ENCODE measurements at places on chromosomes 6 and 20.

DNA sequence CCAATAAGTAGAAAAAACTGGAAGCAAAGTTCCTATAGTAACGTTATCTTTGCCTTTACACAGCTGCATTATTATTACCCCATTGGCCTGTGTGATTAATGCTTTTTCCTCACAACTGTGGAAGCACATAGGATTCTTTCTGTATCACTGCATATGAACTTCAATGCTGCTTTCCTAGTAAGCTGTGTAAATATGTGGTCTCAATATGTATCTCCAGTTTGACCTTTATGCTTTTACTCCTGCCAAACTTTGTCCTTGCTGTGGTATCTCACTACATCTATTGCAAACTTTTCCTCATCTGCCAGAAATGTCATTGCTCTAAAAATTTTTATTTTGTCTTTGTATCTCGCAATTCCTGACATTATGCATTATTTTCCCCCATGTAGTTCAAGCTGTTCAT lies 168.6 kb downstream of the ZFAND3 start:
- DNase-seq = no peak

GRCh38 chr20:62793757-62794006 lies 2.6 kb upstream of the MRGBP start:
- DNase-seq = no peak

DNA sequence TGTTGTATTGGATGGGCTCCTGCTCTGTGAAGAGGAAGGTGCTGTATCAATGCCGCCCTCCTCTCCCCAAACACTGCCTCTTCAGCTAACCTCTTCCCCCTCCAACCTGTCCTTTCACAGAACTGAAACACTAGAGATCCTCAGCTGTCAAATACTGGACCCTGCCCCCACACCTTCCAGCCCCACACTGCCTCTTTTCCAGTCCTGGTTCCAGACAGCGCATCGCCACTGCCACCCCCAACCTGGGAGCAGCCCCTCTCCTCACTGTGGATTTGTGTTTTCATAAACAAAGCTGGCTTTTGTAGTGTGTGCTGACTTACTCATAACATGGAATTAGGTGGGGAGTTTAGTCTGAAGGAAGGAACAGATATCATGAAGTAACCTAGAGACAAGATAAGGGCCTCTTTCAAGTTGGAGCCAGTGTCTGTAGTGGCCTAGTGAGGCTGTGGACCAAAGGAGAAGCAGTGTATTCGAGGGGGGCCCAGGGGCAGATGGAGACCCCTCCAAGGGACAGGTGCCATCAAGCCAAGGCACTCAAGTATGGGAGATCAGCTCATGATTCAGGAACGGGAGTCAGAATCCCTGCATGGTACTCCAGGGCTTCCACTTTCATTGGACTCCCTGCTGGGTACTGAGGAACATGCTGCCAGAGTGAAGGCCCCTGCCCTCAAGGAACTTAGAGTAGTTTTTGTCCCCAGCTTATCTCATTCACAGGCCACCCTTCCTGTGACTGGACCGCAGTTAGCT lies 2.1 kb downstream of the SCUBE3 start:
- no peak for DNase-seq

DNA sequence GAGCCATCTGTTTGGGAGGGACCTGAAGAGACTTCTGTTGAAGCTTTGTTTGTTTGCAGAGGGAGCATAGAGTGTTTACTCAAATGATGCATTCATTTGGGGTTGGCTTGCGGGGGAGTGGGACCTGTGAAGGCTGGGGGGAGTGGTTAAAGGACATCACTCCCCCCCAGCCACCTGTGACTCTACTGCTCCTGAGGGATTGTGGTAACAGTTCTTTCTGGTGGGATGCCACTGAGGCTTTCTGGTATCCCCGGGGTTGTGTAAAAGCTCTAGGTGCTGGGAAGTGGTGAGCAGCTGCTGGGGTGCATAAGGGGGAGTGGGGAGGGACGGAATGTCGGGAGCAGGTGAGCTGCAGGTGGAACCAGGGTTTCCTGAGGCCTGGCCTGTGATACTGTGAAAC lies 239.2 kb upstream of the QKI start:
- no peak for DNase-seq

DNA sequence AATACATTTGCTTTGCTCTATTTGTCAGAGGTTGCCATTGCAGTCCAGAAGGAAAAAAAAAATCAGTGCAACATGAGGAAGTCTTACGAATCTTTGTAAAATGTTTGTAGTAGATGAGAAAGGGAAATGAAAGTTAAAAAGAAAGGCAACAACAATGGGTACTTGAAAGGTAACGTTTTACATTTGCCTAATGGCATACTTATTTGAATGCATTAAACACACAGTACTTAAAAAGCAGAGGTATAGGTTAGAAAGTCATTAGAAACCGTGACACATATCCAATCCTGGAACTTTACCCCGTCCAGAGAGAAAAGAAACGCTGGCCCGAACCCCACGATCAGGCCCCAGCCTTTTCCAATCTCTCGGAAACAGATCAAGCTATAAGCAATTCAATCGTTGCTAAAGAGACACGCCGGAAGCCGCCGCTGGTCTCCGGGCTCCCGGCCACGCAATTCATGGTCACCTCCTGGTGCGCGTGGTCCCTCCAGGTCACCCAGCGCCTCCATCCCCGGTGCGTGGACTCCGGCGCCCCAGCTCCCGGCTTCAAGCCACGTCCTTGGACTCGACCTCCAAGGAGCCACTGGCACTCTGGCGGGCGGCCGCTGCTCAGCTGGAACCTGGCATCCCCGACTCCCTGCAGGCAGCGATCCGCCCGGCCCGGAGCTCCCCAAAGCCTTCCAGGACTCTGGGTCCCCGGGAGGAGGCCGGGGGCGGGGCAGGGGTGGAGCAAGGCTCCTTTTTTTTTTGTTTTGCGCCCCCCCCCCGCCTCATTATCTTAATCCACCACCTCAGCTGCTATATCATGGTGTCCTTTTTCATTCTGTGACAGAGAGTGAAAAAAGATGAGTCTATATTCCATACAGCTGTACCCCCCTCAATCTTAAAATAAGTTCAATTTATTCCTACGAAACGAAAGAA lies at the start of gene SLC18B1:
TSS of gene SLC18B1 (minus strand) at position 687 of the 918 bp plus-strand sequence. CDS start at position 506, 181 bp downstream.
- peak; percentile 14 for DNase-seq

DNA sequence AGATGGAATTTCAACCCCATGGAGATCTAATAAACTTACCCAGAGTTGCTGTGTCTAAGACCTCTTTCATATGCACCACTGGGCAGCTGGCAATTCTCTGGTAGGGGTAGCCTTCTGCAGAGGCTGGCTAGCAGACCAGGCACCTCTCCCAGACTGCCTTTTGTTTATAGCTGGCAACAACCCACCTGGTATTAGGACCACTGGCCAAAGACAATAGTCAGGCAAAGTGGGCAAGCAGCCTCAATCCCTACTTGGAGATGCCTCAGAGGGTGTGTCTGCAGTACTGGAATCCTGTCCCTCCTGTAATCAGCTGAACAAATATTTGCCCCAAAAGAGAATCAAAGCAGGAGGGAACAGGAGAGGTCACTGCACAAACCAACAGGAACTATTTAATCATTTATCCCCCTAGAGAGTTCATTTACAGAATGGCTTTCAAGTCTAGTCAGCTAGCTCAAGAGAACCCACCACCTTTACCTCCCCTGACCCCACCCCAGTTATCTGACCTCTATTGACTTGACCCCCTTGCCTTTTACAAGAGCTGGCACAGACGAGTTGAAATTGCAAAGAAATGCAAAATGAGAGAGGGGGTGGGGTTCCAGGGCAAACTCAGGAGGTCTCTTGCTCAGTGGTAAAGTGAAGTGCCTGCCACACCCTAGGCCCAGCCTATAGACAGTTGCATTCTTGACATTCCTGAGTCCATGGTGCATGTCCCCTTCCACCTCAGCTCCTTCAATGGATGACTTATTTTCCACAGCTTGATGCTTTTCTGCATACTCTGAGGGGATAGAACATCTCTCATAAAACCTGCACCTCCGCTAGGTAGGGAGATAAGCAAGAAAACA lies 2.8 kb downstream of the BCL2L1 start:
- no peak for DNase-seq

DNA sequence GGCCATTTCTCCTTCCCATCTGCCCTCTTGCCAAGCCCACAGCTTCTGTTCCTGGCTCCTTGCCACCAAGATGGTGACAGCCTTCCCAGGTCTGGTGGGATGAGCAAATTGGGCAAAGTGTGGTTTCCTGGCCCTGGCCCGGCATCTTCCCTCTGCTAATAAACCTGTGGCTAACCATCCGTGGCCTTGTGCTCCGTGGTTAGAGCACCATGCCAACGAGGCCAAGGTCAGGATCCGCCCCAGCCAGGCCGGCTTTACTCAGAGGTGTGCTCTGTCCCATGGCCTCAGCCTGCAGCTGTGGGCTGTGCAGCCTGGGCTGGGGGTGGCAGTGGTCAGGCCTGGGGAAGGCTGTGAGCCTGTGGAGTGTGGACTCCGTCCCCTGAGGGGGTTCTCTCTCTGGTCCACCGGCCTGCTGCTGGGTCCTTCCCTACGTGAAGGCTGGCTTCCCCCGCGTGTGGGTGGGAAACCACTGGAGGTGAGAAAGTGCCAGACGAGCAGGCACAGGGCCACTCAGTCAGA lies 117.4 kb downstream of the VEGFA start:
- DNase-seq = no peak

GRCh38 chr20:41783423-41784208 lies 165.4 kb upstream of the CHD6 start:
- no peak for DNase-seq

- DNase-seq = no peak
Observed at GRCh38 chr6:68013780-68014515, 621.1 kb upstream of the ADGRB3 start.

DNA sequence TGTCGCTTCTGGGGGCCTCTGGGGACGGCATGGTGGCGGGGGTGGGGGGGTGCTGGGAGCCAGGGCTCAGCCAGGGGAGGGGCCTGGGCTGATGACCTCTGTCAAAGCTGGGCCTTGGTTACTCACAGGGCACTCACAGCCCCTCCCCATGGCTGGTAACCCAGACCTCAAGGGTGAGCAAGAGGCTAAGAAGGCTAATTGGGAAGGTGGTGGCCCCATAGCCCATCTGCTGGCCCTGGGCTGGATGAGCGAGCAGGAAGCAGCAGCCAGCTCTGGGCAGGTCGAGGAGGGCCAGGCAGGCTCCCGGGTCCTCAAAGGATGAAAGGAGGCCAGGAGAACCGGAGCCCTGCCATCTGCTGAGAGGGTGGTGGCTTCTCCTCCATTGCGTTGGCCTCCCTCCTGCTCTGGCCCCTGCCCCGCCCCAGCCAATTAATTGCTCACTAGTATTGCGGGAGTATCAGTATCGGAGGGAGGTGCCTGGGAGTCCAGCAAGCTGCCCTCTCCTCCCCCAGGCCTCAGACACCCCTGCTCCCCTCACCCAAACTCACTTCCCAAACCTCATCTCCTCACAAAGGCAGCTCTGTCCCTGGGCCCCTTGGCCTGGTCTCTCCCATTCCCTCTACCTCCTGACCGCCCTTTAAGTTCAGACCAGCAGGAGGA lies 1.0 kb upstream of the CDSN start:
- no peak for DNase-seq

GRCh38 chr20:48945840-48946514 lies 24.5 kb downstream of the ARFGEF2 start:
- no peak for DNase-seq

DNA sequence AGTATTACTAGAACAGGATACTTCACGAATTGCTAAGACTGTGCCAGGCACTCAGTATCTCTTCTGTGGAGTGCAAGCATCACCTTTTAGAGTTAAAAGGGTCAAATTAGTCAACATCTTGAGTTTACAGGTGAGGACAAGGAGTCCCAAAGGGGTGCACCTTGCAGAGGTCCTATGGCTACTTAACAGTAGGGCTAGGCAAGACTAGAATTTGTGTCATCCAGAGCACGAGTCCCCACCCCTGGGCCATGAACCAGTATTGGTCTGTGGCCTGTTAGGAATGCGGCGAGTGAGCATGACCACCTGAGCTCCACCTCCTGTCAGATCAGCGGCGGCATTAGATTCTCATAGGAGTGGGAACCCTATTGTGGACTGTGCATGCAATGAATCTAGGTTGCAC lies 10.5 kb upstream of the DSTN start:
- DNase-seq = no peak

- DNase-seq = no peak
Observed at GRCh38 chr20:20732641-20733040, 20.2 kb upstream of the RALGAPA2 start.

DNA sequence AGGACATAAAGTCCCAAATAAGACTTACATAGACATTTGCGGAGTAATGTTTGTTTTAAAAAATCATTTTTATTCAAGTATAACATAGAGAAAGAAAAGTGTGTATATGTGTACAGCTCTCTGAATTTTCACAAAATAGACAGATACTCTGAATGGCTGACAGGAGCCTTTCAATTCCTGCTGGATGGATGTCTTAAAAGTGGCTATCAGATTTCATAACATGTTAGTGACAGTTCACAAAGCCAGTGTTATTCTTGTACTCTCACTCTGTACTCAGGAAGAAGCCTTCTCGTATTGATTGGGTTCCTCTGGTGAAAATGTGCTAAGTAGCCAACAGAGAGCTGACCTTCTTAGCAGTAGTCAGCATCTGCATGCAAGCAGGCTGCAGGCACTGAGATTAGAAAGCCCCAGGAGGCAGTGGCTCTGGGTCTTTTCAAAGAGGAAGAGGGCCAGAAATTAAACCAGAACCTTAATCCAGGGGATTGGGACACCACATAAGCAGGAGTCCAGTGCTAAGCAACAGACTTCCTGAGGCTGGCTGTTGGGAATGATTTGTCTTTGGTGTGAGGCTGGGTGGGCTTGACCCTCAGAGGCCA lies 19.7 kb downstream of the SLC17A4 start:
- no peak for DNase-seq

- DNase-seq = no peak
Observed at GRCh38 chr6:151141685-151142084, 98.1 kb upstream of the AKAP12 start.

- no peak for DNase-seq
Observed at GRCh38 chr20:46631212-46631869, 19.9 kb downstream of the SLC13A3 start.

DNA sequence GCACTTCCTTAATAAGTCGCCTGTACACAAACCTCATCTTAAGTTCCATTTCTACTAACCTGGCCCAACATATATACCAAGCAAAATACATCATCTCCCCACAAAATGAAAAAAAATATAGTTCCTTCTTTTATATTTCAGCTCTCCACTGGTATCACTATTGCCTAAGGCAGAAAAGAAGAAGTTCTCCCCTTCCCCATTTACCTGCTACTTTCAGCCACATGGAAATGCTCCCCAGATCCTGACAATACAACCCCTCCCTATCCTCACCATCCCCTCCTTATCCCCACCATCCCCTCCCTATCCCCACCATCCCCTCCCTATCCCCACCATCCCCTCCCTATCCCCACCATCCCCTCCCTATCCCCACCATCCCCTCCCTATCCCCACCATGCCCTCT lies 175.7 kb downstream of the LINC00237 start:
- no peak for DNase-seq

Data from stimulated activated CD8-positive, alpha-beta memory T cell treated with anti-CD3 and anti-CD28 coated beads, Interleukin-7, amount 100 ng/mL, for 1 hour (primary cell).